HFF-Myc (cell line): ENCODE measurements at places on chromosomes 1 and 21.
A peak's percentile ranks its signal among the peaks of the same experiment; 100 is the strongest.

DNA sequence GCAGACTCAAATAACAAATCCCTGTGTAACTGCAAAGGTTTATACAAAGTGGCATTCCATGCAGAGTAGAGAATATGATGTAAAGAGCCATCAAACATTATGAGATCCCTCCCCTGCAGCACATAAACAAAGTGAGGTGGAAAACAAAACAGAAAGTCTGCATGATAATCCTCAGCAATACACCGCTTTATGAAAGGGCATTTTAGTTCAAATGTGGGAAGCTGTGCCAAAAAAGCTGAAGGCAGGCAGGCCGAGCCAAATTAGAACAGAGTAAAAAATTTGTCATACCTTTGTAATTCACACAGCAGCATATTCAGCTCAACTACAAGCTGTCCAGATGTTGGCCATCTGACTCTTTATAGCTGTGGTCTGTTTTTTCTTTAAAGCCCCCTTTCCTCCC lies 113.5 kb downstream of the LHX9 start:
- peak; percentile 44 for DNase-seq

GRCh38 chr21:39048574-39048973 lies 134.7 kb downstream of the PSMG1 start:
- DNase-seq = no peak

DNA sequence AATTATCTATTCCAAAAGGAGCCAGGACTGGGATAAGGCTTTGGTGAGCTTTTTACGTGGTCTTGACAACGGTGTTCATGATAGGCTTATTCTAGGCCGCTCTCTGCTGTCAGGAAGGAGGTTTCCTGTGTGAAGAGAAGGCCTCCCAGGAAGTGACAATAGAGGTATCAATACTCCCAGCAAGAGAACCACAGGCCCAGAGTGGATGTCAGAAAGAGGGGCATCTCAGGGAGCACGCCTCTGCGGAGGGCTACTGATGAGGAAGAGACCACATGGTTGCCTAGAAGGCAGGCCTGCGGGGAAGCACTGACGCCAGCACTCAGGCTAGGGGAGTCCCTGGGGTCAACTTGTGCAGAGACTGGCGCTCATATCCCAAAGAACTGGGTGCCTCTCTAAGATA lies 60.4 kb downstream of the ITPKB start:
- no peak for DNase-seq

DNA sequence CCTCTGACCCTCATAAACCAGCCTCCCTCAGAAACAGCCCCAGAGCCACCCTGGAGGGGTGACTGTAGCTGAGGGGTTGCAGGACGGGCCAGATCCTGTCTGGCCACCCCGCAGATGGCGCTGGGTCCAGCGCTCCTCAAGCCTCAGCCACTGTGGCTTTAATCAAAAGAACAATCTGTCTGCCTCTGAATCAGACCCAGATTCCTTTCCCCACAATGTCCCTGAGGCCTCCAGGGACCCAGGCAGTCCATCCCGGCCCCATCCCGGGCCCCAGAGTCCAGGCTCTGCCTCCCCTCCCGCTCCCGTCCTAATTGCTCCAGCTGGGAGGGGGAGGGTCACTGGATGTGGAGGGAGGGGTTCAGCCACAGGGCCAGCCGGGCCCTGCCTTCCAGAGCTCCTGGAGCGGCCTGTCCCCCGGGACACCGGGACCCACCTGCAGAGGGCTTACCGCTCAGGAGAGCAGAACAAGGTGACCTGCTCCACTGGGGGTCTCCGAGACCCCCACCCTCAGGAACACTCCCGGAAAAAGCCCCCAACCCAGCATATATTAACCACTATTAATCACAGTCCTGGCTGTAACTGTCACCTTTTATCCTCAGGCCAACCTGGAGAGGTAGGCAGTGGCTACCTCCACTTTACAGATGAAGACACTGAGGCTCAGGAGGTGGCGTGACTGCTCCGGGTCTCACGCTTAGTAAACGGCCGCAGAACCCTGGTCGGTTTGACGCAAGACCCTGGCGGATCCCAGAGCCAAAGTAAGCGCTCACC lies 836 bp upstream of the FBLIM1 start:
- DNase-seq = no peak

DNA sequence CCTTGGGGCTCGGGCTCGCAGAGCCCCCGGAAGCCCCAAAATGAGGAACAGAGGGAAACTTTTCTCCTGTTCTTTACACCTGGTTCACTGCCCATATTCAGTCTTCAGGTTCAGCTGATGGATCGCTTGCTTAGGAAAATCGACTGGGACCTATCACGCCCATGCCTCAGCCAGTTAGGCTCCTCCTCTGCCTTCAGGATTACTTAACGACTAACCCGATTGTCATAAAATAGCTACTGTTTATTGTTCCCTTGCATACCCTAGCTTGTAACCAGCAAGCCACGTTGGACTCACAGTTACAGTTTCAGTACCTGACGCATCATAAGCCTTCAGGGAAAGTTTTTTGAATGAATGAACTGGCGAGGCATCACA lies 692 bp downstream of the TARDBP start:
- DNase-seq = no peak

GRCh38 chr1:93061895-93062792 lies 16.9 kb upstream of the MTF2 start:
- no peak for DNase-seq

DNA sequence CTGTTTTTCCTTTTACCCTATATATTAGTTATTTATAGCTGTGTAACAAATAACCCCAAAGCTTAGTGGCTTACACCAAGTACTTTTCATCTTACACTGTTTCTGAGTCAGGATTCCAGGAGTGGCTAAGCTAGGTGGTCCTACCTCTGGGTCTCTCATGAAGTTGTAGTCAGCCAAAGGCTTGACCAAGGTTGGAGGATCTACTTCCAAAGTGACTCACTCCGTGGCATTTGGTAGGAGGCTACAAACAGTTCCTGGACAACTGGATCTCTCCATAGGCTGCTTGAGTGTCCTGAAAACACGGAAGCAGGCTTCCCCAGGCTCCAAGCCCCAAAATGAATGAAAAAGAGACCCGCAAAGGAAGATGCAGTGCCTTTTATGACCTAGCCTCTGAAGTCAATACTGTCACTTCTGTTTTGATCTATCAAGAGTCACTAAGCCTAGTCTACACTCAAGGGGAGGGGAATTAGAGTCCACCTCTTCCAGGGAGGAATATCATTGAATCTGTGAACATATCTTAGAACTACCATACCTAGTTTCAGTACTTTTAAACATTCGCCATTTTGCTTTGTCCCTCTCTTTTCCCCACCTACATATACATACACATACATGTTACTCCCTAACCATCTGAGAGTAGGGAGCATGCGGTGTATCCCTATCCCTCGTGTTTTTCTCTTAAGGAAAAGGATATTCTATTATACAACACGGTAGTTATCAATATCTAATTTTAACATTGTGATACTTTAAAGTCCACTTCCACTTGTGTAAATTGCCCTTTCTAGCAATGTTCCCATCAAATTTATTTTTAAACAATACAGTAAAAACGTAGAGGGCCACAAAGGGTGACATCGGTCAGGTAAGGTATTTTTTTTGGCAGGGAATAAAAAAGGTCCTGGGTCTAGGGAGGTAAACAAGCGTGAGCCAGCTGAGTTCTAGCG lies 67.2 kb downstream of the SLC35A3 start:
- DNase-seq = no peak

DNA sequence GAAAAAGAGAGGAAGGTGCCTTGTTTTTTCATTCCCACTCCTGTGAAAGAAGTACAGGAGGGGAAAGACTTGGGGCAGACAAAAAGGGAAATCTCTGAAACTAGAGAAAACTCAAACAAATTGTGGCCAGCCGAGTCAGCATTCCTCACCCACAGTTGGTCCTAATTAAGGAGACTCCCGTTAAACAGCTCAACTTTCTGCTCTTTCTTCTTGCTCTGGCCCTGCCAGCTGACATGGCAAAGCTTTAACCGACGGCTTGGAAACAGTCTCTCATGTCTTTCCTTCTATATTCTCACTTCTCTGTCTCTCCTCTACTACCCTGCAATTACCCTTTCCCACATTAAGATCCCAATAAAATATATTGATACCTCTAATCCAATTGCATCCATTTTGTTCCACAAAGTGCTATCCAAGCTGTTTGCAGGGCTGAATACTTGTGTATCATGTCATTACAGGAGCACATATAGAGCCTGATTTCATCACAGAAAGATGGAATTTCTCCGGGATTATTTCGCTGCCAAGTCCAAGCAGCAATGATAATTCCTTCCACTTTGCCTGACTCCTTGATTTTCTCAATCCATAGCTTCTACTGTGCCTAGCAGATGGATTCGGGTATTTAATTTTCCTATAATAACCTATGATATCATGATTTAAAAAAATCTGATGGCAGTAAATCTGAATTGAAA lies 65.4 kb upstream of the IPO9 start:
- DNase-seq = no peak

GRCh38 chr1:213979751-213980586 lies 7.8 kb upstream of the PROX1 start:
- no peak for DNase-seq

GRCh38 chr1:54283635-54284385 lies 83.8 kb downstream of the MRPL37 start:
- DNase-seq = no peak

DNA sequence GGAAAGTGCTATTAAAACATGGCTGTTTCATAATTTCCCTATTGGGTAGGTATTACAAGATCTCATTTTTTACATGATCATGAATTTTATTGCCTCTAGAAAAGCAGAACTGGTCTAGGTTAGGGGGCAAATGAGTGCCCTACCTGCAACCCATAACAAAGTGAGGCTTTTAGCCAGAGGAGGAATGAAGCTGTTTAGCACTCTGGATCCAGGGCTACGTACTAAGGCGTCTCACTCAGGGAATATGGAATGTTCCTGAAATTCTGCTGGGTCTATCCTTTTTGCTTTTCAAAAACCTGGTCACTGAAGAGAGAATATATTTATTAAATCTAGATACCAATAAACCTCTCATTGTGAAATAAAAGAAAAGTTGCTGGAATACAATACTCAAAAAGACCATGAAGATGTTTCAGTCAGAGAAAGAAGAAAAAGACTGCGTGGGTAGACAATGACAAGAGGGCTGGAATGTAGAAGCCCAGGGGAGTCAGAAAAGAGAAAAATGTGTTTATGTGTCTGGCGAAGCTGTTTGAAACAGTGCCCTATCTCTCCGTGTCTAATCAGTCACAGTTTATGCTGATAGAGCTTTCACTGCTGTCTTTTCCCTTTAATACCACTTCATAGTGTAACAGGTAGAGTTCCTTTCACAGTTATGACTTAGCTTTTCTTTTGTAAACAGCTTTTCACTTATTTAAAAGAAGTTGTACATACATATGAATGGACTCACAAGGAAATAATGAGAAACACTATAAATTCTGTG lies 25.0 kb upstream of the SYDE2 start:
- no peak for DNase-seq

GRCh38 chr1:98336472-98337083 lies 324.9 kb upstream of the SNX7 start:
- DNase-seq = no peak

- no peak for DNase-seq
Observed at GRCh38 chr1:110502402-110503151, 16.4 kb downstream of the KCNA10 start.

DNA sequence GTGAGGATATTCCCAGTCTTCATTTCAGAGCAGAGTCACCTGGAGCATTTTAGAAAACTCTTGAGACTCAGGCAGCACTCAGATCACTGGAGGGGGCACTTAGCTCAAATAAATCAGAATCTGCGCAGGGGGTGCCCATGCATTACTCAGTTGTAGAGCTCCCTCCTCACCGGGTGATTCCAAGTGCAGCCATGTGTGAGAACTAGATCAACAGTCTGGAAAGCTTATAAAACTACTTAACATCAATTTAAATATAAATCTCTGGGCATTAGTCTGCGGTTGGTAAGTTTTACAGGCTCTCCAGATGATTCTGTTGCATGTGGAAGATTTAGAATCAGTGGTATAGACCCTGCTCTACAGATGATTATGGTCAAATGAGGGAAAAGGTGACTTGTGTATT lies 128.6 kb downstream of the ST6GALNAC3 start:
- no peak for DNase-seq

- no peak for DNase-seq
Observed at GRCh38 chr21:38388203-38388602, 110.1 kb downstream of the ERG start.

DNA sequence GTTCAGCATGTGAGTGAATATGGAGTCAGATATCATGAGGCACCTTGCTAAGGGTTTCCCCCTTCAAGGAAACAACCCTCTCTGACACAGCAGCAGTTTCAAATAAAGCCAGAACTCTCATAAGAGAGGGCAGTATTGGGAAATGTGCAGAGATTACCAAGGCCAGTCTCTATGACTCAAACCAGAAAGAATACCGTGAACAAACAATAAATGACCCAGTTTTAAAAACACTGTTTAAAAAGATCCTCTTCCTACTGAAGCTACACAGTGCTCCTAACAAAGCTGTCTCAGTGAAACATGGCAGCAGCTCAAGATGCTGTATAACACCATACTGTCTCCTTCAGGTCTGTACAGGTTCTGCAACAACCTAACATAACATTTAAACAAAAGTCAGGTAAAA lies 102.6 kb downstream of the KIAA0319L start:
- no peak for DNase-seq
